ENCODE measurements at places on chromosomes 4 and X.

- DNase-seq, result no peak
Measured at GRCh38 chrX:40415675-40416074, 165.1 kb upstream of the ATP6AP2 start.

DNA sequence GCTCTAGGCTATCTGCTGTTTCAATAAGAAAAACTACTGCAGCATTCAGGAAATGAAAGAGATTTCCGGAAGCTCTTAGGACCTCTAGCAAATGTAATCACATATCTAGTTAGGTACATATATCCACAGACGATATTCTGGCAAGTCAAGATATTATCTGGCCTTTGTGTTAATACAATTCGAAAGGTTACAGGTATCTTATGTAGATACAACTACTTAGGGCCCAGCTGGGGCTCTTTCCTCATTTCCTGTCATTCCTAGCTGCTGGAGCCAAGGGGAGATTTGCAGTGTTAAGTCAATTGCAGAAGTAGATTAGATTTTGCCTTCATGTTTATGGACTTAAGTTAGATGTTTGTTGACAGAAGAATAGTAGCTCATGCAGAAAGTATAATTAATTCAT, 299.5 kb downstream of the ARHGAP24 start:
- DNase-seq, result no peak

DNA sequence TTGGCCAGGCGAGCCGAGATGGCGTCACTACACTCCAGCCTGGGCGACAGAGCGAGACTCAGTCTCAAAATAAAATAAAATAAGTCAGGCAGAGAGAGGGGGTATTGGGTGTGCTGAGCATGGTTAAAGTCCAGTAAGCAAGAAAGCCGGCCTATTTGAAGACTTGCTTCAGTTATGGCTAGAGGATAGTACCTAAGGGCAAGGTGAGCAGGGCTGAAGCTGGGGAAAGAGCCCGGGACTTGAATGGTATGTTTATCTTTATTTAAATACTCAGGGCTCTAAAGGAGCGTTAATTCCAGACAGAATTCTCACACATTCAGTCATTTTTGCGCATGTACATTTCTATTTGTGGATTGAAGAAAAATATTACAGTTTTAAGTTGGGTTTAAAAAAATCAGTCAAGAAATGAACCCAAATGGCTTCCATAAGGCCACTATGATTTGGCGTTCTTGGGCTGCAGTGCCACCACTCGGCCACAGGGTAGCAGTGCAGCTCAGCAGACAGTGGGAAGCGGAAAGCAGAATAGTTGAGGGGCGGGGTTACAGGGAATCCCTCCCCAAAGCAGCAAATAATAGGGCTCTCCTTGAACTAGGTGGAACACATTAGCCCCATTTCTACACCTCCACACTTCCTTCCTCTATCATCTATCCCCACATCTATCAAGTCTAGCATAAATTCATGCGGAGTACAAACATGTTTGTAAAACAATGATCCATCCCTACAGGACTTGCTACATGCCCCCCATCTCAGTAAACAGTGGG, 37.2 kb upstream of the SH3D19 start:
- DNase-seq, result peak; percentile 63

- DNase-seq, result no peak
Measured at GRCh38 chr4:177256950-177257349, 52.7 kb upstream of the NEIL3 start.

GRCh38 chr4:127622921-127623796, 9.6 kb upstream of the INTU start:
- no peak for DNase-seq

- DNase-seq, result no peak
Measured at GRCh38 chrX:101460669-101461068, 24.6 kb upstream of the ARMCX4 start.

DNA sequence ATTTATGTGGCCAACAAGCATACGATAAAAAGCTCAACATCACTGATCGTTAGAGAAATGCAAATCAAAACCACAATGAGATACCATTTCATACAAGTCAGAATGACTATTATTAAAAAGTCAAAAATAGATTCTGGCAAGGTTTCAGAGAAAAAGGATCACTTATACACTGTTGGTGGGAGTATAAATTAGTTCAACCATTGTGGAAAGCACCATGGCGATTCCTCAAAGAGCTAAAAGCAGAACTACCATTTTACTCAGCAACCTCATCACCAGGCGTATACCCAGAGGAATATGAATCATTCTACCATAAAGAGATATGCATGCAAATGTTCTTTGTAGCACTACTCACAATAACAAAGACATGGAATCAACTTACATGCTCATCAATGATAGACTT, 478.7 kb upstream of the GALNTL6 start:
- no peak for DNase-seq

GRCh38 chrX:39165185-39165584, 363.9 kb downstream of the MID1IP1 start:
- DNase-seq, result no peak

GRCh38 chrX:65720381-65720964, 53.0 kb downstream of the MSN start:
- DNase-seq, result no peak

DNA sequence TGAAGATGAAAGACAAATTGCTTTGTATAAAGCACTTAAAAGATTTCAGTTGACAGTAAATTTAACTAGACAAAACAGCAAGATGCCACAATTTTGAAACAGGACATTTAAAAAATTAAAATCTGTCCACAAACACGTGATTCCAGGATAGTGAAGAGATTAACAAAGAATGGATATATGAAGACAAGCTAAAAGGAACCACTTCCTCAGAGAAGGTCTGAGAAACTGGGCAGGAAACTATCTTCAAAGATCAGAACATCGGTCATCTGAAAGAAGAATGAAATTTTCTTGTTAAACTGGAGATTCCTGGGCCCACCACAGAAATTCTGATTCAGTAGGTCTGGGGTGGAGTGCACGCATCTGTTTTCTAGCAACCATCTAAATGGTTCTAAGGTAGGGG, 1.4 kb downstream of the RWDD4 start:
- DNase-seq, result no peak

DNA sequence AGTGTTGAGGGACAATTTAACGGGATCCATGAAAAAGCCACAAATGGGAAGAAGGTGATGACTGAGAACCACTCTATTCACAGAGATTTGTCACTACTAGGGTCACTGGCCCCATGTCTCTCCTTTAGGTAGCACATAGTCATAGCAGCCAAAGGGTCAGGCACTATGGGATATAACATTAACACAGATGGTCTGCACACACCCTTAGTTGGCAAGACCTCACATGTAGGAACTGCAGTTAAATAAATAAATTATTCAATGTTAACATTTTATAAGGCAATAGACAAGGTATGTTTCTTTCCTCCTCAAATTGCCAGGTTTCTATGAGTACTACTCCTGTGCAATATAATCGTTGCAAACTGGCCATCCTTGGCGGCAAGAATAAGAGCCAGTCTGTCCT, 10.9 kb downstream of the RASGEF1B start:
- DNase-seq, result no peak

DNA sequence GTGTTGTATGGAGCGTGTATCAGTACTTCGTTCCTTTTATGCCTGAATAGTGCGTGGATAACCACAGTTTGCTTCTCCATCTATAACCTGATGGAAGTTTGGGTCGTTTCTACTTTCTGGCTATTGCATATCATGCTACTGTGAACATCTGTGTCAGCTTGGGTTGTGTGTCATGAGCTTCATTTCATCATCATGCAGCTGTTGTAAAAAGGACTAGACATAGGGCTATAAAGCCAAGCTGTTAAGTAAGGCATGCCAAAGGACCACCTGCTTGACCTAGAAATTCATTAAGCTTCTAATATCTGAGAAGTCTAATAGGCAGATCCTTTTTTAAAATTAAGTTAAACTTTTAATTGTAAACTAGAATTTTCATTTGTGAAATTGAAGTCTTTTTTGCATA, 18.4 kb downstream of the SMS start:
- DNase-seq, result no peak

- no peak for DNase-seq
Measured at GRCh38 chrX:68415316-68415715, 18.0 kb downstream of the OPHN1 start.

DNA sequence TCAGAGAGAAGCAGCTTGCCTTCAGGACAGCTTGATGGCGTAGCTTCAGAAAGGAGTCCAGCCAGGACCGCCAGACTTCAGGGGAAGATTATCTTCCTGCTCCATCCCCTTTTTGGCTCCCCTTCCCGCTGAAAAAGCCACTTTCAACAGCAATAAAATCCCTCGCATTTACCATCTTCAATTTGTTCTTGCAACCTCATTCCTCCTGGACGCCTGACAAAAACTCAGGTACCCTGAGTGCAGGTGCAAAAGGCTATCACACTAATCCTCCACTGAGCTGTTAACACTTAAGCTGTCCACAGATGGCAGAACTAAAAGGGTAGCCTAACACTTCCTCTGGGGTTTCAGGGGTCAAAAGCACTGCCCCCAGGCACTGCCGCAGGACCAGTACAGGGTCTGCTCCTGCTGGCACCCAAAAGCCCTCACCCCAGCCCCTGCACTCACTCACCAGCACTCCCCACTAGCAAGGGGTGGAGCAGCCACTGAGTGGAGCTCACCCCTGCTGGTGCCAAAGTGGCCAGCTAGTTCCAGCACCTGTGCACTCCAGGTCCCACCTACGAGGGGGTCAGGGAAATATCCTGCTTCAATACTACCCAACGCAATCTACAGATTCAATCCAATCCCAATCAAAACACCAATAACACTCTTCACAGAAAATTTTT, 145.8 kb downstream of the ADGRA3 start:
- no peak for DNase-seq

DNA sequence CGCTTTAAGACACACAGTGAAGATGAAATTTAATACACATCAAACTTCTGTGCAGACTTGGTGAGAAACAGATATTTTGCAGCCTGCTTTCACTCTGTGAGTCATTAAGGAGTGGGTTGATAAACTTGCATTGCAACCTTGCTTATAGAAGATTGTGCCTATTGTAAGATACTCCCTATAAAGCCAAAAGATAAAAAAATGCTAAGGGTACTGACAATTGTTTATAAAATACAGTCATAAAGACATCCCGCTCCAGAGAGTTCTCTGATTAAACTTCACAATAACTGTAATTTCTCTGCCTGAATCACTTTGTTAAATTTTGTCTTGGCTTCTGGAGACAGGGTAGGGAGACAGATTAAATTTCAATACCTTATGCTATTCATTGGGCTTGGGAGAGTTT, 49.1 kb downstream of the GALNT7 start:
- no peak for DNase-seq

DNA sequence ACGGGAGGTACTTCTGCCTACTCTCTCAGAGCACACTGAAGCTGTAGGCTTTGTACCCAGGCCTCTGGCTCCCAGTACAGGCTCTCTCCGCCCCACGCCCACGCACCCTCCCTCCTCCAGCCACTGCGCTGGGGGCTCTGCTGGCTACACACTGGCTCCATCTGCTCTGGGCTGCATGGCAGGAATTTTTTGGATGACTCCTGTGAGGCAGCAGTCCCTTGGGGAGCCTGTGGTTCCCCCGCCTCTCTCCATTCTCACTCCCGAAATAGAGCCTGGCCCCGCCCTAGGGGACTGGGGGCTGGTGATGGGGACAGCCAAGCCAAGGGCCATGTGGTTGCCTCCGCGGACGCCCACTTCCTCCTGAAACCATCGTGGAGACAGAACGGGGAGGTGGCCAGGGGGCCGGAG, 58.1 kb upstream of the ADRA2C start:
- DNase-seq, result no peak

All from NCI-H2029 treated with DMSO at 0.1 percent for 48 hours (cell line).